ENCODE measurements at places on chromosomes 16 and 17. TPM values are rescaled to one million over a fixed set of nuclear protein-coding genes. Genes with fewer than 3 reads are reported as not detected.

GRCh38 chr17:4839965-4840892 is 7.1 kb downstream of the MINK1 start:
- DNase-seq: no peak

GRCh38 chr16:2194852-2195321 is 1.5 kb downstream of the CASKIN1 start:
- peak; percentile 31 for DNase-seq

DNA sequence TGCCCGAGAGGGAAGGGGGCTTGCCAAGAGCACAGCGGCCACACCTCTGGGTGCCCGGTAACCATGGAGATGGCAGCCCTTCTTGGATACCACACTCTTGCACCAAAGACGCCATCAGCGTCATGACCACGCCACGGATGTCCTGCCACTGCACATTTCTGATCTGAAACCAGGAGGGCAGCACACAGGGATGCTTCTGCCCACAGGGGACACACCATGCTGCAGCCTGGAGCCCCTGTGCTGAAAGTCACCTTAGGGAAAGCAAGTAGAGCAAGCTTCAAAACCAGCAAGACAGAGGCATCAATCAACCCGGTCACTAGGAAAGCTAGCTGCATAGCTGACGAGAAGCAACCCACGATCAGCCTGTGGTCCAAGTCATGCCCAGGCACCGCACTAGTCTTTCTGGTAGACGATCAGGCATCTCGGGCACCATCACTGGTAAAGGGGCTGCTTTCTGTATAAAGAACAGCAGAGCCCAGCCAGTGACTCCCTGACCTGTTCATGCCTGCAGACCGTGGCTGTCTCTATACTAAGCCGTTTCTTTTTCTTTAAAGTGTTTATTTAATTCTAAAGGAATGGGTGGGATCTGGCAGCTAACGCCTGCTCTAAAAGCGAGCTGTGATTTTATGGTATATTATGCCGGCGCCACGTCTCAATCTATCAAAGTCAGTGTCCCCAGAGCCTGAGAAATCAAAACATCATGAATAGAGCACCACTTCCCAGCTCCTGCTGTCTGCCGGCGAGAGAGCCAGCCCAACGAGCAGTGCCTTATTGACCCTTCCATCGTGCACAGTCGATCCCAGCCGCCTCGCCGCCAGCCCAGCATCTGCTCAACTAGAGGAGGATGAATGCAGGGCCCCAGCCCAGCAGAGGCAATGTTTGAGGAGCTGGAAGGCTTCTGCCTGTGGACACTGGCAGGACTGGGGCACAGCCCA is 244.7 kb downstream of the RBFOX3 start:
- DNase-seq: no peak

SPHK1 gene
- 70.7 TPM for total RNA-seq

OR2C1 gene
- total RNA-seq: not detected
